Adipocyte (in vitro differentiated cells): ENCODE measurements at places on chromosomes 16 and 17.

- no peak for DNase-seq
Observed at GRCh38 chr17:58974354-58974753, 132.3 kb downstream of the TRIM37 start.

DNA sequence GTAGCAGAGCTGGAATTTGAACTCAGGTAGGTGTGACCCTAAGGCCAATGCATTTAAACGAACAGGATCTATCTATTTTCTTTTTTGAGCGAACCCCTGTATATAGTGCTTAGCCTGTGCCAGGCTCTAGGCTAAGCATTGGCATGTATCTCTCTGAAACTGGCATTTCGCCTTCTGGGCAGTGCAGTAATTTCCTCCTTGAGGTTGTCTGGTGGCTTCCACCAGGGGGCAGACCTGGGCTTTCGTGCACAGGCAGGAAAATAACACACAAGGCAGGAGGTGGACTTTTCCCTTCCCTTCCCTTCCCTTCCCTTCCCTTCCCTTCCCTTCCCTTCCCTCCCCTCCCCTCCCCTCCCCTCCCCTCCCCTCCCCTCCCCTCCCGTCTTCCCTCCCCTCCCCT lies 34.4 kb upstream of the PRKCB start:
- peak; percentile 72 for DNase-seq

DNA sequence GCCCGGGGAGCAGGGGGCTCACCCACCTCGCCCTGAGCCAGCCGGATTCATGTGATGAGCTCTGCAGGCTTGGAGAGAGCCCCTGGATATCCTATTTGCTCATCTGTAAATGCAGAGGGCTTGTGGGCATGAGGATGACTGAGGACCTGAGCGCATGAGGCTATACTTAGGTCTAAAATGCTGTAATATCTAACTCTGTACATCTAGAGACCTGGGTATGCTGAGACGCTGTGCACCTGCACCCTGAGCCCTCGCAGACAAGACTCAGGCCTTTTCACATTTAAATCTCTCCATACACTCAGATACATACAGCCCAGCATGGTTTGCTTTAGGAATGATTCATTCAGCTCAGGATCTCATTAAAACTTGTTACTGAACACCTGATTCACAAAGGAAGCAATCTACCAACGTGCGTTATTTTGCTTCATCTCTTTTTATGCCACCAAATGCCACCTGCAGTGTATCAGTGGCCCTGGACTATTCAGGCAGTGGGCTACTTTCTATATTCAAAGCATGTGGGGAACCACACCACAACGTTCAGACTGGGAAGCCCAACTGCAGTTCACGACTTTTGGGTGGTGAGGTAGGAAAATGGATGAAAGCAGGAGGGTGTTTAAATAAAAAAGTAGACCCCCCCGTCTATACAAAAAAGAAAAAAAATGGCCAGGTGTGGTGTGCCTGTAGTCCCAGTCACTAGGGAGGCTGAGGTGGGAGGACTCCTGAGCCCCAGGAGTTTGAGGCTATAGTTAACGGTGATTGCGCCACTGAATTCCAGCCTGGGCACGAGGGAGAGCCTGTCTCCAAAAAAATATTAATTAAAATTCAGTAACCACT lies 12.0 kb downstream of the USP7 start:
- DNase-seq = no peak

DNA sequence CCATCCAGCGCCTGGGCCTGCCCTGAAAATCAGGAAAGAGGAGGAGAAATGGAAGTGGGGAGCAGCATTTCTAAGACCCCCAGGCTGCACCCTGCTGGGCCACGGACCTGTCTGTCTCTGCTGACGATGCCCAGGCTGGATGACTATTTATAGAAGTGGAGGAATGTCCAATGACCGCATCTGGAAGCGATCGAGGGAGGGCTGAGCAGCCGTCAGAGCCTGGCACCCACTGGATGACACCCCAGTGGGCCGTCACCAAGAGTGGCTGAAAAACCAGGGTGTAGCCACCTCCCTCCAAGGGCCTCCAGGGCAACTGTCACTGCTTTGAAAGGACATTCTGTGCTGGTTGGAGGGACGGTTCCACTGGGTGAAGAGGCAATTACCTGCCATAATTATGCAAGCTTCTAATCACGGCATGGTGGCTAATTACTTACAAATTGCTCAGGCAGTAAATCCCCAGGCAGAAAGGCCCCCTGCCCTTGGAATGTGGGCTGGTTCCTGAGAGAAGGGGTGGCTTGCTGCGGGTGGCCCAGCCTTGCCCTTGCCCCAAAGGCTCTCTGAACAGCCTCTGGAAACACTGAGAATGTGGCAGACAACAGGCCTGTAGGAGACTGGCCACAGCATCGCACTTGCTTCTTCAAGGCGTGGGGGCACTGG lies 332.1 kb downstream of the C16orf95 start:
- DNase-seq = peak; percentile 29

DNA sequence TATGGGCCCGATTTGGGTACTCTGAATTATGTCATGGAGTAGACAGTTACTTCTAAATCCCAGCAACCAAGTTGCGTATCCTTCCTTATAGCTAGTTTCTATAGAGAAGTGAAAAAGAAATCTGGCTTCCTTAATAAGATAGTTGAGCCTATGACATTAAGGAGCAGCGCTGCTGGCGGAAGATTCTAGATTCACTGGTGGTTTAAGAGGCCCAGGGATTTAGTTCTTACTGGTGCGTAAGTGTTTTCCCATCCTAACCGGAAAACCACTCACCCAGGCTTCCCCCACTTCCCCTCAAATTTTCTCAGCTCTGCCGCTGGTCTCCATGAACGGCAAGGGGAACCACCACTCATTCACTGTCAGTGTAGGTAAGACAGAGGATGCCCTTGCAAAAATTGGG lies 230.4 kb downstream of the CPPED1 start:
- DNase-seq = no peak

- DNase-seq = no peak
Observed at GRCh38 chr17:15946611-15947120, 1.7 kb downstream of the ADORA2B start.

GRCh38 chr16:25051406-25052150 lies 36.4 kb upstream of the ARHGAP17 start:
- peak; percentile 61 for DNase-seq

DNA sequence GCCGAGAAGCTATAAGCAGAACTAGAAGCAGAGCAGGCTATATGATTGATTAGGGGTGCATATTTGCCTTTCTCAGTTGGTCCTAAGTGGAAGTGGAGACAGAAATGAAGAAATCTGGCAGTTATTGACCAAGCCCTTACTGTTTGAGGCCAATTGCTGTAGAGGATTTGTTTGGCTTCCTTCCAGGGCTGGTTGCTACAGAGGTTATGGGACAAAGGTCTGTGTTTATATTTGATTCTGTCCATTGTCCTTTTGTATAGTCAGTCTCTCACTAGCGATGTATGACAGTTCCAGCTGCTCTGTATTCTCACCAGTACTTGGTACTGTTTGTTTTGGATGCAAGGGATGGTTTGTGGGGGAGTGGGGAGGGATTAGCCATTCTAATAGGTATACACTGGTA lies 7.3 kb upstream of the ALOX15 start:
- DNase-seq = no peak

DNA sequence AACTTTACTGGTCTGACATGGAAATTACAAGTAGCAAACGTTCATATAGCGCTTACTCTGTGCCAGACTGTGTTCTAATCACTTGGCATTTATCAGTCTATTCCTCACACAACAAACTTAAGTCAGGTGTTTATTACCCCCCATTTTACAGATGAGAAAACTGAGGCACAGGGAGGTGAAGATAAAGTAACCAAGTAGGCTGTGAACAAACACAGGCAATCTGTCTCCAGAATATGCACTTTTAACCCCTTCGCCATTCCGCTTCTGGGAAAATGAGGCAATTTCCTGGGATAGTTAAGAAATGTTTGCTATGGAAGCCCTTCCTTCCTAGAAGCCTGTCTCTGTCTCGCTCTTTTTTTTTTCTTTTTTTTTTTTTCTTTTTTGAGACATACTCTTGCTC lies 12.2 kb upstream of the CXCL16 start:
- no peak for DNase-seq

DNA sequence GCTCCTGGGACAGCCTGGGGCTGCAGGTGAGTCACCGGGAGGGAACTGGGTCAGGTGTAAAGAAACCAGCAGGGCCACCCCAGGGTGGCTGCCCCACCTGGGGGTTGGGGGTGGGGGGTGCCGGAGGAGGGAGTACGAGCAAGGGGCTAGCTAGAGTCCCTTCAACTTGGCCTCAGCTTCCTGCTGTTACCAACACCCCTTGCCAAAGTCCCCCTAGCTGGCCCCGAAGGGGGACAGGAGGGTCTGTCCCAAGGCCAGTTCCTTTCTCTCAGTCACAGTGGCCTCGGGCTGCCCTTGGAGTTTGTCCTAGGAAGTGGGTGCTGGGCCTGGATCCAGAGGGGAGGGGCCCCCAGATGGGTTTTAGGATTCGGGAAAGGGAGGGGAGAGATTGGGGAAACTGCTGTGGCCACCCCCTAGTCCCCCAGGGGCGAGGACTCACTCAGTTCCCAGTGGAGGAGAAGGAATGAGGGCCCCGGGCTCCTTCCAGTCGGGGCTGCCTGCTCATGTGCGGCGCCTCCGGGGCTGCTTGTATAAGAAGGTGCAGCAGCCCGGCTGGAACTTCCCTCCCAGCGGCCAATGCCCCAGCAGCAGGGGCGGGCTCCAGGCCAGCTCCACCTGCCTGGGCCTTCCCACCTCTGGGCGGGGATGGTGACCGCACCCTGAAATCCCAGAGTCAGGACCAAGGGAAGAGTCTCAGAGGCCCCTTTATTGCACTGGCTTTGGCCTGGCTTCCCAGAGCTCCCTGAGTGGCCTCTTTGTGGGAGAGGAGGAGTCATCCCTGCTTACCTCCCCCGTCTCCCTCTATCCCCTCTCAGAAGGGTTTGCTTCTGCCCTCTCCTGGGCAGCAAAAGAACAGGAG lies 7.3 kb downstream of the ARHGAP27 start:
- peak; percentile 66 for DNase-seq

GRCh38 chr17:75406222-75406615 lies 741 bp upstream of the GRB2 start:
- DNase-seq = no peak

GRCh38 chr16:629185-629832 lies 1.5 kb upstream of the WFIKKN1 start:
- no peak for DNase-seq

- DNase-seq = no peak
Observed at GRCh38 chr17:74843352-74843627, 16.4 kb downstream of the GRIN2C start.

- DNase-seq = peak; percentile 74
Observed at GRCh38 chr16:17511340-17511739, 40.6 kb upstream of the XYLT1 start.

- no peak for DNase-seq
Observed at GRCh38 chr17:7496470-7497183, 12.5 kb downstream of the POLR2A start.

- no peak for DNase-seq
Observed at GRCh38 chr16:86971251-86971650, 345.9 kb downstream of the C16orf95 start.

DNA sequence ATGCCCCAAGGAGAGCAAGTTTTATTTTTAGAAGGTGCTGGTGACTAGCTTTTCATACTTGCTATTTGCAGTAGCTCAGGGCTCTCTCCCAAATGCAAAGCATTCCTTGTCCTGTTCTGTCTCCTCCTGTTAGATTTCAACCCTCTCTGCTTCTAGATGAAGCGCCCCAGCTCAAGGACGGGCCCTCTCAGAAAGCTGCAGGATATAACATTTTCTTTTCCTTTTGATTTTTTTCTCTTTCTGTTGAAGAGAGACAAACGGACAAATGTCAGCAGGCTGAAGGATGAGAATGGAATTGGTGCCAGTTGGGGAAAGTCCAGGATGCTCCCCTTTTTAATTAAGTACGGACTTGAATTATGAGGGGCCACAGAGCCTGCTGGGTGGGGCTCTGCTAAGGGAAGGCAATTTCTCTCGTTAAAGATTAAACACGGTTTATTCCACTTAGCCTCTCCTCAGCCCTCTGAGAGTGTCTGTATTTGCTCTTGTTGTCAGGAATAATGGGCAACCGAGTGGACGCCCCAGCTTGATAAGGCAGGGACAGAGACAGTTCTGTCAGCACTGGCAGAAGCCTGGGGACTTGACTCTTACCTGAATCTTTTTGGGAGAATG lies 6.2 kb upstream of the ETV4 start:
- DNase-seq = no peak

DNA sequence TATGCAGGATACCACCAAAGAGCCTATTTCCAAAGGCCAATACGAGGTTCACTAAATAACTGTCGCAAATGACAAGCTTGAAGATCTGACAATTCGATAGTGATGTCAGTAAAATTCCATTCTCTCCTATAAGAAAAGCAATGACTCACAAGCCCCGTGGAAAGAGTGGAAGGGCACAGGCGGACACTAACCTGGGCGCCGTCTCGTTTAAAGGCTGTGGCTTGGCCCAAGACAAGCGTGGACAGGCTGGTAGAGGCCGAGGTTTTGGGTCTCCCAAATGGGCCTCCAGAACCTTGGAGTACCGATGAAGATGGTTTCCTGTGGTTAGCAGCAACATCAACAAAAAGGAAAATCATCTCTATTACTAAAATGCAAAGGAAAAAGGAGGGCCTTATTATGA lies 16.5 kb upstream of the SLC38A8 start:
- no peak for DNase-seq

DNA sequence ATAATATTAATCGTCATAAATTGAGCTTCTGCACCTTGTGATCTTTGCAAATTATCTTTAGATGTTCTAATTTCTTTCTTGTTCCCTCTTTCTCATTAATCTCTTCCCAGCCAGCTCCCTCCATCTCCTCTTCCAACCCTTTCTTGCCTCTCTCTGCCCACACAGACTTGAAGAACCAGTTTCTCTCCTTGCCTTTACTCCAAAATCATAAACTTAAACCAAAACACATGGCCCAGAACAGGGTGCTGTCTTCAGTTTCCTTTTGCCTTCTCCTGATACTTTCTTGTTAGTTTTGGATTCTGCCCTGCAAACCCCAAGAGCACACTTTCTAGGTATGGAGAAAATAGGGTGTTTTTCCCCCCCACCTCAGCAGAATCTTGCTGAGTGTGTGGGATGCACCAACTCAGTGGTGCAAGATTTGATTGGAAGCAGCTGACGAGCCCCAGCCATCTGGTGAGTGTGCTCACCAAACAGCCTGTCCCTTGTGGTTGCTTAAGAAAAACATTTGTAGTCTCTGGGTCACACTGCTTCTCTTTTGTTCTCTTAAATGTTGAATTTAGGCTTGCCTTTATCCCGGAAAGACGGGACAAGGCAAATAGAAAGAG lies 175.8 kb upstream of the MAF start:
- peak; percentile 6 for DNase-seq

DNA sequence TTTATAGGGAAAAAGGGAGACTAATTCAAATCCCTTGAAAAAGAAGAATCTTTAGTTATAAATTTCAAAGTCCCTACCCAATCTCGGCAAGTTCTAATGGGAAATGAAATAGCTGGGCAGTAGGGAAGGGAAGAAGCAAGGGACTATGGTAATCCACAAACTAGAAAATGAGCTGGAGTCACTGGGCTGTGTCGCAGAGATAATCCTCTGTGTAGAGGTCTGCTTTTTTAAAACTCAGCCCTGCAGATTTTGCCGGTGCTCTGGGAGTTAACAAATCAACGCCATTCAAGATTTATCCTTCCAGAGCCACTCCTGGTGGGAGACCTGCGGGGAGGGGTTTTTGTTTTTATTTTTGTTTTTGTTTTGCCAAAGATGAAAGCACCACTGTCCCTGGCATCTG lies 20.8 kb downstream of the SNX11 start:
- no peak for DNase-seq
